ENCODE measurements at places on chromosomes 7 and 10. TPM values are rescaled to one million over a fixed set of nuclear protein-coding genes. Genes with fewer than 3 reads are reported as not detected.

DNA sequence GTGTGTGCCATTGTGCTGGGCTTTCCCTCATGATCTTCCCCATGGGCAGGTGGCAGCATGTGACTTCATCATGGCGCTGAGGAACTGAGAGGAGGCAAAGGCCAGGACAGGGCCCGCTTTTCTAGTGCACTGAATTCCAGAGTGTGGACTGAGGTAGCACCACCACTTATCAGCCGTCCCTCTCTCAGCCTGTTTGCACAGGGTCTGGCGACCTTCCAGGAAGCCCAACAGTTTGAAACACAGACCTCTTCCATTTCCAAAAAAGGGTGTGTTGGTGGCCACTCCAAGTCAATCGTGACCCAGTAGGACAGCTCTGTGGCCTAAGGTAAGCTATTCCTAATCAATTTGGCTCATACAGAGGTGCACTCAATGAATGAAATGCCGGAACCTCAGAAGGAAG lies 4.4 kb downstream of the DNAJC30 start:
- no peak overlapping the region for H3K27ac ChIP-seq
- no peak for DNase-seq
- peaks cover 12% of the 10 kb centered on the region for H3K36me3 ChIP-seq
- H3K4me3 ChIP-seq, result no peak overlapping the region

- no peak for DNase-seq
- peak within 1 kb of the TSS; percentile 45 for H3K4me3 ChIP-seq
- H3K4me1 ChIP-seq, result peaks cover 10% of the 10 kb centered on the region
- H3K27me3 ChIP-seq, result peaks cover 66% of the 10 kb centered on the region
- no peak within 1 kb of the TSS for H3K27ac ChIP-seq
- no peaks in the 10 kb centered on the region for H3K36me3 ChIP-seq
Measured at GRCh38 chr10:70052462-70053217, at the start of gene MACROH2A2. Gene MACROH2A2, plus strand, starts transcription at chr10:70052846. Its CDS starts 22,813 bp downstream, at chr10:70075659.

DNA sequence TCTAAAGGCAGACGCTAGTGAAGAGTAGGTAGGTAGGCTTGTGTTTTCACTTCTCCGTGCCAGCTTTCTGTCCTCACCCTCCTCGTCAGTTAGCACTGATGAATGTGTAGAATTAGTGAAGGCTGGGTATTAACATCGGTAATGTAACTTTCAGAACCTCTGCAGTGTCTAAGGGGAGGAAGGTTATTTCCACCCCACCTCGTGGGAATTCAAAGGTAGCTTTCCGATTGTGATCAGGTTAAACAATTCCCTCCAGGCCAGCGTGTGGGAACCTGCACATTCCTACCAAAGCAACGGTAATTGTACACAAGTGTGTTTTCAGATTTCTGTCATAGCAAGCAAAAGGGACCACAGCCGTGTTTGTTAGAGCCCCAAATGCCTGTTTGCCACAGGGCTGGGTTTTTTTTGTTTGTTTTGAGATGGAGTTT lies 405.0 kb upstream of the GALNT17 start:
- H3K4me3 ChIP-seq, result no peak overlapping the region
- no peak overlapping the region for H3K27ac ChIP-seq
- no peak for DNase-seq

GRCh38 chr7:100943693-100944092 lies 5.6 kb upstream of the MUC3A start:
- no peaks in the 10 kb centered on the region for H3K4me1 ChIP-seq
- peaks cover 2% of the 10 kb centered on the region for H3K27me3 ChIP-seq
- no peaks in the 10 kb centered on the region for H3K36me3 ChIP-seq
- H3K27ac ChIP-seq, result no peak overlapping the region

DNA sequence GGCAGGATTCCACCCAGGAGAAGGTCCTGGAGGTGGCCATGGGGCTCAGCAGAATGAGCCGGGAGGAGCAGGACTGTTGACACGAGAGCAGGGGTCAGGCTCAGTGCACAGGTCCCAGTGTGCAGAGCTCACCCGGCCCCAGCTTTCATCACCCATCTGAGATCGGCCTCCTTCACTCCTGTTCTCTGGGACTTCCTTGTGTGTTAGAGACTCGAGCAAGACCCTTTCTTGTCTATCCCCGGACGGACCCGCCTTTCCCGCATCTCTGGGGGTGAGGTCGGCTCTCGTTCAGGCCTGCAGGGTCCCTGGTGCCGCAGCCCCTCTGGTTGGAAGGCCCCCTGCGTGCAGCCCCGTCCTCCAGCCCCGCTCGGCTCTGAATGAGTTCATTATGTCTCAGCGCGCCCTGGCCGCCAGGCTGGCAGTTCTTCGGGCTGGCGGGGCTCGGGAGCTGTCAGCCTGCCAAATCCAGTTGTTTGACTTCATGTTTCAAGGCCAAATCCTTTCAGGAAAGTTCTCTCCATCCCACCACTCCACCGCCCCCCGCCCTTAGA lies 127.9 kb downstream of the LHPP start:
- DNase-seq, result no peak
- no peak overlapping the region for H3K4me3 ChIP-seq
- H3K36me3 ChIP-seq, result no peaks in the 10 kb centered on the region
- H3K4me1 ChIP-seq, result peaks cover 3% of the 10 kb centered on the region
- no peak overlapping the region for H3K27ac ChIP-seq
- H3K27me3 ChIP-seq, result no peaks in the 10 kb centered on the region

DNA sequence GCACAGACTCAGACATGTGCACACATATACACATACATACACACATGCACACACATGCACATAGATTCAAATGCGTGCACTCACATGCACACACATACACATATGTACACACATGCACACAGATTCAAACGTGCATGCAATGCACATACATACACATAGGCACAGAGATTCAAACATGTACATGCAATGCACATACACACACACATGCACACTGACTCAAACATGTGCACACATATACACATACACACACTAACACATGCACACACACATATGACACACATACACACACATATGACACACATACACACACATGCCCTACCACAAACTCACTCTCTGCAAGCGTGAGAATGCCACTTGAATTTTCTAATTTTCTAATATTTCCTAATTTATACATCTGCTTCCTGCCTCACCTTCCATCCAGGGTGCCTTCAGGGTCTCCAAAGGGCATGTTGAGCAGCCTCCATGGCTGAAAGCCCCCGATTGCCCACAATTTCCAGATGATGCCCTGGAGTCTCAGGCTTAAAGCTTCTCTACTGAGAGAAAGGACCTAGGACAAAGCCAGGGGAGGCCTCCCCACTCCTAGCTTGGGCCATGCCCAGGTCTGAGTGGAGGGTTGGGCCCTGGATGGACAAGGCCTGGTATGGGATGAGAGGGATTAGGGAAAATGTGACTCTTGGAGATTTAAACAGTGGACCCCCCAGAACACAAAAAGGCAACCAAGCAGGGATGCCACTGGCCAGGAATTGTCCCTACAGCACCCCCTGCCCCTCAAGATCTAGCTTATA lies 487.1 kb downstream of the TCERG1L start:
- H3K4me1 ChIP-seq, result no peaks in the 10 kb centered on the region
- no peaks in the 10 kb centered on the region for H3K27me3 ChIP-seq
- no peak for DNase-seq
- no peaks in the 10 kb centered on the region for H3K36me3 ChIP-seq
- H3K4me3 ChIP-seq, result no peak overlapping the region

DNA sequence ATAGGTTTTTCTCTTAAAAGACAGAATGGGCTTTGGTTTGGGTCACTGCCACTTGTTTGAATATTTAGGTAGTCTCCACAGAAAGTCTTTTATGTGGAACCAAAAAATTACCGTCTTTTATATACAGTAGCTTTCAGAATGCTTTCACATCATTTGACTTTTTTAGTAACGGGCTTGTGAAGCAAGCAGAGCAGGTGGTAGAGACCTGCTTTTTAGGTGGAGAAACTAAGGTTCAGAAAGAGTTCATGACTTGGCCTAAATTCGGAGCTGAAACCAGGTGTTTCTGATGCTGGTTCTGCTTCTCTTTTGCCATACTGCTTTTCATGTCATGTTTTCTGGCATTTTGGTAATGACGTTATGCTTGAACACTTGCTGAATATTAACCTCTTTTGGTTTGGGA lies 36.3 kb downstream of the GARS1 start:
- H3K27me3 ChIP-seq, result no peaks in the 10 kb centered on the region
- H3K27ac ChIP-seq, result no peak overlapping the region
- H3K36me3 ChIP-seq, result peaks cover 88% of the 10 kb centered on the region
- DNase-seq, result no peak
- no peak overlapping the region for H3K4me3 ChIP-seq

GRCh38 chr10:130737186-130737585 lies 574.3 kb downstream of the TCERG1L start:
- H3K27me3 ChIP-seq, result no peaks in the 10 kb centered on the region
- H3K4me1 ChIP-seq, result no peaks in the 10 kb centered on the region

DNA sequence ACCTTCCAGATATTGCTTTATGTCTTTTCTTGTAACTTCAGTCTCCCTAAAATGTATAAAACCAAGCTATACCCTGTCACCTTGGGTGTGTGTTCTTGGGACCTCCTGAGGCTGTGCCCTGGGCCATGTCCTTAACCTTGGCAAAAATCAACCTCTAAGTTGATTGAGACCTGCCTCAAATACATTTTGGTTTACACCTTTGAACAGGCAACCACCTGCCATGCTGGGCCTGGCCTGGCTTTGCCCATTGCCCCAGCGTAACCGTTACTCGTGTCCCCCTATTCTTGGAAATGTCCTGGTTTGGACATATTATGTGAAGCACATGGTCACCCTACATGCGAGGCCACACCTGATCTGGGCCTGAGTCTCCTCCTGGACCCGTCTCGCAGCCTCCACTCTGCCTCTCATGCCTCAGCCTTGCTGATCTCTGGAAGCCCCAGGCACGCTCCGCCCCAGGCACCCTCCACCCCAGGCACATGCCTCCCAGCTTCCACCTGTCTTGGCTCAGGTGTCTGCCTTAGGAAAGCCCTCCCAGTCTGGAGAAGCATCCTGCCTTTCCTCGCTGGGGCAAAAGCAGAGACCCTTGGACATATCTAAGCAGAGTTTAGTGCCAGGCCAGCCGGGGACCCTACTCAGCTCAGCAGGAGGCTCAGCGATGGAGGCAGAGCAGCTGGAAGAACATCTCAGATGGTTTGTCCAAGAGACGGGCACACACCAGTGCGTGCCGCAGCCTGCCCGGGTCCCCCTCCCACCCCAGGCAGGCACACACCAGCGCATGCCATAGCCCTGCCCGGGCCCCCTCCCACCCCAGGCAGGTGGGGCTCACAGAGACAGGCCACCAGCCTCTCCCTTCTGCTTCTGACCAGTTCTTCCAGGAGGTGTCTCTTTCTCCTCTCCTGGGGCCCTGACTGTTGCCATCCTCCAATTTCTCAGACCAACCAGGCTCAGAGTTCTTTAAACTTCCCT lies 4.0 kb upstream of the VIPR2 start:
- no peak overlapping the region for H3K27ac ChIP-seq
- H3K4me3 ChIP-seq, result no peak overlapping the region
- H3K36me3 ChIP-seq, result no peaks in the 10 kb centered on the region
- peaks cover 14% of the 10 kb centered on the region for H3K4me1 ChIP-seq
- peaks cover 16% of the 10 kb centered on the region for H3K27me3 ChIP-seq
- DNase-seq, result no peak

The PDK4 gene
- total RNA-seq, result not detected

DNA sequence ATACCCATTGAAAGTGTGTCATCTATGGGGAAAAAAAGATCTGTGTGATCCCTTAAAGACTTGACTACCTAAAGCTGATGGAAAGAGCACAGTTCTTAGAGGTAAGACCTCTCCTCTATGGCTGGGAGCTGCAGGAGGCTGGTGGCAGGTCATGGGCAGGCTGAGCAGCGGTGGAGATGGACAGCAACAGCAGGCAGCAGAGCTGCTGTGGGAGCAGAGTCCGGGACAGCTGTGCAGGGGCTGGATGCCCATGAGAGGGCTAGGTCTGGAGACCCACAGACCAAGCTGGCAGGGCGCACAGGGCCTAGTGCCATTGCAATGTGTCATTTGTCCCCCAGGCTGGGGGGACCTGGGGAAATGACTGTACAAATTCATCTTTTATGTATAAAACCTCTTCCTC lies 13.4 kb upstream of the EPHA1 start:
- no peaks in the 10 kb centered on the region for H3K27me3 ChIP-seq
- no peak for DNase-seq
- no peak overlapping the region for H3K27ac ChIP-seq
- H3K36me3 ChIP-seq, result peaks cover 4% of the 10 kb centered on the region
- H3K4me1 ChIP-seq, result no peaks in the 10 kb centered on the region

DNA sequence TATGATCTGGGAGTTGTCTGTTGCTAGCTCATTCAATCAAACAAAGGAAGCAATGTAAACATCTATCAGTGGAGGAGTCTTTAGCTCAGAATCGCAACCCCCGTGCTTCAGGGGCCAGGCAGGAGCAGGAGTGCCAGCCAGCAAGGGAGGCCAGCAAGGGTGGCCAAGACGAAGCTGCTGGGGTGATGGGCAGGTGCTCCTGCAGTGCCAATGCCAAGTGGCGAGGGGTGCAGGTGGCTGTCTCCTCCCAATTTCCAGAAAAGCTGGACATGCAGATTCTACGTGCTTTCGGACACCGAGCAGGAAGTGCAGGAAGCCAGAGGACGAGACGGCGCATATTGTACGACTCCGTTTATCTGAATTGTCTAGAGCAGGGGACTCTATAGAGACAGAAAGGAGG lies 48.1 kb upstream of the EBF3 start:
- no peak overlapping the region for H3K4me3 ChIP-seq
- DNase-seq, result no peak
- no peaks in the 10 kb centered on the region for H3K27me3 ChIP-seq
- no peak overlapping the region for H3K27ac ChIP-seq

The TMEM178B gene
- not detected for total RNA-seq

The TAS2R3 gene
- total RNA-seq, result 0.31 TPM

DNA sequence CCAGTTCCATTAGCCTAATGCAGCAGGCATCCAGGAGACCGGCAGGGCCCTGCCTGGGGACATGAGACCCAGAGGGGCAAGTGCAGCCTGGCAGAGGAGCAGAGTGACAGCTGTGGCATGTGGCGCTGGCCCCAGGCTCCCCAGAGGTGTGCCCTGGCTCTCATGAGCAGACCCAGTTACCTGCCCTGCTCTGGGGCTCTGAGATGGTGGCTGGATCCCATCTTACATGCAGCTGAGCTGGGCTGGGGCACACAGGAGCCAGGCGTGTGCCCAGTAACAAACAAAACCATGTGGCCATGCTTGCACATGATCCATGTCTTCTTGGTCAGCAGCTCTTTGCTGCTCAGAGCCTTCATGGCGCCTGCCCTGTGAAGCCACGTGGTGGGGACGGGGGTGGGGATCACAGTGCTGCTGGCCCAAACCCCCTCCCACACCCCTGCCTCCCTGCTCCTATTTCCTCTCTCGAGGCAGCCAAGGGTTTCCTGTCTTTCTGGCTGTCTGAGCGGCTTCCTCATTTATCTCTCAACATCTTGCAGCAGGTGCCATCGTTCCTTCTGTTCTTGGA lies 40.3 kb upstream of the GTF2I start:
- DNase-seq, result peak; percentile 48
- H3K4me1 ChIP-seq, result peaks cover 22% of the 10 kb centered on the region

The GPR85 gene
- not detected for total RNA-seq

DNA sequence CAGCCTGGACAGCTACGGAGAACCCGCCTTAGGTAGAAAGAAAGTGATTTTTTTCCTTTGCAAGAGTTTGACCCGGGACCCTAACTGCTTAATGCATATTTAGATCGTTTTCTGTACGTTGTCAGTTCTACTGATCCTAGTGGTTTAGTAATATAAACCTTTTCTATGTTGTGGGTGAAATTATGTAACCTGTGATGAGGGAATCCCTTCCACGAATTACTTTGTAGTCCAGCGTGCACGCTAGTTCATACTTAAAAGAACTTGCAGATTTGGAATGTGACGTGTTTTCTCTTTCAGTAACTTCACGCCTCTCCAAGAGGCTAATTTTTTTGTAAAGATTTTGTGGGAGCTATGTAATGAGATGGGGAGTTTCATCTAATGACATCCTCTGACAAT lies 705 bp downstream of the SLF2 start:
- peak; percentile 71 for DNase-seq
- H3K4me1 ChIP-seq, result peaks cover 15% of the 10 kb centered on the region
- peak overlapping the region; percentile 71 for H3K4me3 ChIP-seq
- peaks cover 25% of the 10 kb centered on the region for H3K36me3 ChIP-seq
- peak overlapping the region; percentile 73 for H3K27ac ChIP-seq

The ATG9B gene
- total RNA-seq, result 17.1 TPM

Data from CD4-positive, alpha-beta T cell (primary cell).